D341Med (cell line): ENCODE measurements at places on chromosomes 13 and 19.

- DNase-seq, result peak; percentile 91
Observed at GRCh38 chr19:55156202-55157063, 1.1 kb downstream of the TNNI3 start.

- DNase-seq, result no peak
Observed at GRCh38 chr13:23996456-23996855, 99.2 kb upstream of the C1QTNF9B start.

- no peak for DNase-seq
Observed at GRCh38 chr13:51360489-51360888, 21.0 kb downstream of the SERPINE3 start.

GRCh38 chr19:4557971-4558941, 1.2 kb downstream of the SEMA6B start:
- DNase-seq, result peak; percentile 90

GRCh38 chr13:51849145-51850101, 4.4 kb upstream of the TMEM272 start:
- DNase-seq, result peak; percentile 73

- no peak for DNase-seq
Observed at GRCh38 chr19:1665565-1666047, 13.2 kb upstream of the TCF3 start.

GRCh38 chr13:34578471-34578870, 363.6 kb upstream of the NBEA start:
- DNase-seq, result no peak

- no peak for DNase-seq
Observed at GRCh38 chr19:35167251-35168119, 12.9 kb downstream of the FXYD5 start.

DNA sequence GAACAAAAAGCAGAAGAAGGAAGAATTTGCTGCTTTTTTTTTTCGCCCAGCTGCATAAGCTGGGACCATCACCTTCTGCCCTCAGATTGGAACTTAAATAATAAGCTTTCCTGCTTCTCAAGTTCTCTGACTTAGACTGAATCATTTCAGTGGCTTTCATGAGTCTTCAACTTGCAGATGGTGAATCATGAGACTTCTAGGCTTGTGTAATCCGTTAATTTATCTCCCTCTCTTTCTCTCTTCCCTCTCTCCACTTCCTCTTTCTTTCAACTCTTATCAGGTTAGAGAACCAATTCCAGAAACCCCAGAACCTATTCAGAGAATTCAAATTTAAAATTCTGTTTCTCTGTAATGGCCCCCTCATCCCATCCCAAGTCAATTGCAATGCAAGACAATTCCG, 1153.7 kb downstream of the PCDH9 start:
- DNase-seq, result no peak

- no peak for DNase-seq
Observed at GRCh38 chr19:11067356-11068113, 21.7 kb upstream of the LDLR start.

- no peak for DNase-seq
Observed at GRCh38 chr19:9060564-9061340, 26.1 kb upstream of the OR1M1 start.

DNA sequence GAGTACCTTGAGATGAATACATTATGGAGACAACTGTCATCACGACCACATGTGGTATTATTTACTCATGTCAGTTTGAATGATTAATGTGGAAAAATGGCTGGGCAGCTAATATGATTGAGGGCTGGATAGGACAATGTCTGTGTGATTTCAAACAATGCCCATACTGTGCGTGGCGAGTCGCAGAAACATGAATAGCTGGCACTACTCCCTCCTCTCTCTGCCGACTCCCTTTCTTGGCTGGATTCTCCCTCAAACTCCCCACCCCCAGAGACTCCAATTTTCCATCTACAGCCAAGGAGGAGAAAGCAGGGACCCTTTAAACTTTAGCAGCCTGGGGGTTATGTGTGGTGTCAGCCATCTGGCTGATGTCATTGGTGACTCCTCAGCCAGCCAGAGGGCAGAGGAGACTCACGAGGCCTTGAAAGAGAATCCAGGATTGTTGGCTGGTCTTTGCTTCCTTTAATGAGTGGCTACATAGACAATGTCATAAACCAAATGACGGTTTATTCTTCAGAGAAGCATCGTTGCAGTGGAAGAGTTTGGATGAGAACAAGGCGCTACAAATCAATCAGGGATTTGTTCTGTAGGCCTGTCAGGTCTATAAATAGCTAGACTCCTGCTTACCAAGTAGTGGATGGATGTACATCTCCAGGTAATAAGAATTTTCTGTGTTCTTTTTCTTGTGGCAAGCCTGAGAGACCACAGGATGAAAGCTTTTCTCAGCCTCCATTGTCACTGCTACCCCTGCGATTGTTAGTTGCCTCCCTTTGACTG, 165.6 kb downstream of the DLEU7 start:
- DNase-seq, result no peak

- no peak for DNase-seq
Observed at GRCh38 chr19:56441206-56441792, 35.8 kb downstream of the ZNF667 start.

DNA sequence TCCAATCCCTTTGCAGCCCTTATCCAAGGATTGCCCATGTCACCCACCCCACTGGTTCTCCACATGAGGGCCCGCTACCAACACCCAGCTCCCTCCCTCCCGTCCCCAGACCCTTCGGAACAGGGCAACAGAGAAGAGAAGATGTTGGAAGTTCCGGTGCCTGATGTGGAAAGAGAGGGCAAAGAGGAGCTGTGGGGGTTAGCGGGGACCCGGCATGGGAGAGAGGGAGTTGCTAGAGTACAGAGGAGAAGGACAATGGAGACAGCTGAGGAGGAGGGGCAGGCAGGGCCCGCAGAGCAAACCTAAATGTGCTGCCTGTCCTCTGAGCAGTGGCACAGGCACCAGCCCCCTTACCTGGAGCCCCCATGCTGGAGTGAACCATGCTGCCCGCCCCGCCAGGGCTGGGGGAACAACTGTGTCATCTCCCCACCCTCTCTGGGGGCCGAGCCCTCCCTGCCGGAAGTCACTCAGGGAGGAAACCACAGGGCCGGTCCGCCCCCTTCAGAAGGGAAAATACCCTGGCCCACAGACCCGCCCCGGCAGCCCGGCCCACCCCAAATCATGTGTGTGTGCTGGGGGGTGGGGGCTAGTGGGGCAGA, at the start of gene POU2F2:
Gene POU2F2, minus strand, starts transcription at position 417 of the 599 bp plus-strand sequence. Its CDS starts 35 bp downstream, at position 382.
- DNase-seq, result no peak

GRCh38 chr13:19663416-19663979, 30.0 kb downstream of the MPHOSPH8 start:
- no peak for DNase-seq

DNA sequence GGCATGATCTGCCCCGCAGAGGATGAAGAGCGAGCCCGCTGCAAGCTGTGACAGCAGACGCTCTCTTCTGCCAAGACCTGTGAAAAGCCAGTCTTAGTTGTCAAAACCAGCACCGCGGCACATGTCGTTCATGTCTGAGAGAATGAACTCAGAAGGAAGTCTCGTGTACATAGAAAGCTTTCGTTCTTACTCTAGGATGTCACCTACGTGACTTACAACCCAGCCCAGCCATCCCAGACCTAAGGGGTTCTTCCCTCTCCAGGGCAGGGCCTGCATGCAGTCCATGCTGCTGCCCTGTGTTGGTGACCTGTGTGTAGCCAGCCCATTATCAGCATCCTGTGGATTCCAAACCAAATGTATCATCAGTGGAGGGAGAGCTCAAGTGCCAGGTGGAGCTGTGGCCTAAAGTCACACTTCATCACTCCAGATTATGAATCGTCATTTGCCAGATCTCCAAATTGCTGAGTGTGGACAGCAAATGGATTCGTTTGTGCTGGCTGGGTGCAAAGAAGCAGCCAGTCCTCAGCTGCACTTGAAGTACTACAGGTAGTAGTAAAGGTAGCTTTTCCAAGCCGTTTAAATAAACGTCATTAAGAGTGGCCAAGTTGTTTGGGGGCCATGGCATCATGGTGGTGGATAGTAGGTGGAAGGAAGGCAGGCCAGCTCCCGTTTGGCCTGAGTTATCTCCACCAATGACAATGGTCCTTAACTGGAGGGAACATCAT, 73.9 kb upstream of the GPR183 start:
- DNase-seq, result no peak

GRCh38 chr13:45875951-45876350, 24.4 kb upstream of the SIAH3 start:
- no peak for DNase-seq

DNA sequence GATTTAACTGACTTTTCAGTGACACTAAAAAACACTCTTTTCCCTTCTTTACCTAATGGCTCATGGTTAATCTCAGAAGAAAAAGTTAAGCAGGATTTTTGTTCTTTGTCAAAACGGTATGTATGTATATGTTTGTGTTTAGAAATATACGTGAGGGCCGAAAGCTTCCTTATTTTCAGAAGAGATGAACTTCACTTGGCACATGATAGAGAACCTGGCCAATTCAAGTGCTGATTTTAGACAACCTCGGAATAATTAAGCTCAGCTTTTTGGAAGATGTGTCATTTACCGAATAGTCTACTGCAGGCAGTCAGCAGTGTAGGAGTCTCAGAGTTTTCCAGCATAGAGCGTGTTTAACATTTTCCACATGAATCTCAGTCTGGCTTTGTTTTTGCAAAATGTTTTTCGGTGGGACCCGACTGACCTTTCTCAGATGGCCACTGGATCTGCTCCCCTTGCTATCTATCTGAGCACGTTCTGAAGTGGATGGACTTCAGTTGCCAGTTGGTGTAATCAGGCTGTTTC, 4.6 kb downstream of the RNASEH2B start:
- no peak for DNase-seq

GRCh38 chr19:13024126-13024950, 29.1 kb downstream of the NFIX start:
- no peak for DNase-seq

GRCh38 chr19:45739498-45740439, 6.5 kb downstream of the MEIOSIN start:
- no peak for DNase-seq
